IPS-NIHi11 (cell line): ENCODE measurements at places on chromosomes 1 and 21.

DNA sequence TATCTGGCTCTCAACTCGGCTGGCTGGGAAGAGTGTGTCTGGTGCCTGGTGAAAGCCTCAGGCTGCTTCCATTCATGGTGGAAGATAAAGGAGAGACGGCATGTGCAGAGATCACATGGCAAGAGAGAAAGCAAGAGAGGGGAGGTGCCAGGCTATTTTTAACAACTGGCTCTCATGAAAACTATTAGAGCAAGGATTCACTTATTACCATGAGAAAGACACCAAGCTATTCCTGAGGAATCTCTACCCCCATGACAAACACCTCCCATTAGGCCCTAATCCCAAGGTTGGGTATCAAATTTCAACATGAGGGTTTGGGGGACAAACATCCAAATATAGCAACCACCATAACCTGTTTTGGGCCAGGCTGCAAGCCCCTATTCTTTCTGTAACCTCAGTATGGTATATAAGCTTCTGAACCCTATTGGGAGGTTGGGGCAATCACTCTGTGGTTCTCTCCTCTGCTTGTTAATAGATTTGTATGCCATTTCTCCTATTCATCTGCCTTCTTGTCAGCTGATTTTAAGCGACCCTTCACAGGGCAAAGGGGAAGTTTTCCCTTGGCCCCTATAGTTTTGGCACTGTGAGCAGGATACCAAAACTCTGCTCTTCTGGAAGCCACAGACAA, 179.0 kb upstream of the TNR start:
- DNase-seq: peak; percentile 37

DNA sequence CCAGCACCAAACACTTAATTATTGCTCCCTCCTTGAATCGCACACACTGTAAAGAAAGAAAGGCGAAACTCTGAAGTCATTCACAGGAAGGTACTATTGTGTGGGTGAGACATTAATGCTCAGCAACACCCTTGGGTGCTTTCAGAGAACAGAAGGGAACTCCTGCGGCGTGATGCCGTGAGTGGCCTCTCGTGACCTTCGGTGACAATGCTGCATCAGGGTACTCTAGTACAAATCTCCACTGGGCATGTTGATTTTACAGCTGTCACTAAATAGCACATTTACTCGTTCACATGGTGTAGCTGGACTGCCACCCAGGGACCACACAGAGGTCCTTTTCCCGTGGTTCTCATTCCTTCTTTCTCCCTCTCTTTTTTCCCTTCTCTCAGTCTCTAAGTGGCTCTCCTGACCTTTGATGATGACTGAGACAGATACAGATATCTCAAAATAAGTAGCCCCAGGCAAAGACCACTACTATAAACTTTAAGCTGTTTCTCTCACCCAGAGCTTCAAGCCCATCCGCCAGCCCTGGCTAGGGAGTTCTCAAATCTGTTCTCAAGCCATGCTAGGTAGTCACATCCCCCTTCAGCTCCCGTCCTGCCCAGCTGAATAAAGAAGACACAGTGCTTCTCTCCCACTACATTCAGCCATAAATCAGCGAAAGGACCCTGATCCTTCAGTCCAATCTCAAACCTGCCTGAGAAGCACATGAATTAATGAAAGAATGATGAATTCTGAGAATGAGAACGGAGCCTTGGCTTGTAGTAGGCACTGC, 223.4 kb upstream of the FMN2 start:
- no peak for DNase-seq

DNA sequence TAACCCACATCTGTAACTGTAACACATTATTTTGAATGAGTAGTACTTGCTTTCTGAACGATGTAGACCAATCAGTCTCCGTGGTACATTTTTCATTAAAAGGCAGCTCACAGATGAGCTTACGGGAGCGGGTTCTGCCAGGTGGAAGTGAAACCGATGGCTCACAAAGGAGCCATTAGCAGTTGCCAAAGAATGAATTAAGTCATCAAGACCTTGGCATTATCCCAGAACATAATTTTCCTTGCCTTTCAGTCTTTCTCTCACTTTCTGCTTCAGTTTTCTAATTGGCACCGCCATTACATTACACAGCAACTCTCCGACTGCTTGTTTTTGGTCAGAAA, 33.5 kb upstream of the UTS2 start:
- DNase-seq: no peak

- no peak for DNase-seq
Measured at GRCh38 chr1:54167422-54168139, 14.8 kb upstream of the CDCP2 start.

DNA sequence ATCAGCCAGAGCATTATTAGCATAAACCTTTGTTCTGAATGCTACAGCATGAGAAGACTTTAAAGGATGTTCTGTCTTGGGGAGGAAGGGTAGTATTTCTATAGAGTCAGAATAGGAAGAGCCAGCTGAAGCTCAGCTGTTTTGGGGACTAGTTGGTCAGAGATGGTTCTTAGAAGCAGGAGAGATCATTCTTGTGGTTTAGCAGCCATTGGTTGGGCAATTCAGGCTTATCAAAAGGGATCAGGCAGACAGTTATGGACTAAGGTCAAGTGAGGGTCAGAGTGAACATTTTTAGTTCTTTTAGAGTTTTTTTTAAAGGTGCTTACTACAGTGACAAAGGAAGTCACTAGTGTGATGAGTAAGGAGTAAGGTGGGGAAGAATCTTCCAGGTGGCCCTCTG, 245.5 kb downstream of the RPS6KC1 start:
- no peak for DNase-seq

DNA sequence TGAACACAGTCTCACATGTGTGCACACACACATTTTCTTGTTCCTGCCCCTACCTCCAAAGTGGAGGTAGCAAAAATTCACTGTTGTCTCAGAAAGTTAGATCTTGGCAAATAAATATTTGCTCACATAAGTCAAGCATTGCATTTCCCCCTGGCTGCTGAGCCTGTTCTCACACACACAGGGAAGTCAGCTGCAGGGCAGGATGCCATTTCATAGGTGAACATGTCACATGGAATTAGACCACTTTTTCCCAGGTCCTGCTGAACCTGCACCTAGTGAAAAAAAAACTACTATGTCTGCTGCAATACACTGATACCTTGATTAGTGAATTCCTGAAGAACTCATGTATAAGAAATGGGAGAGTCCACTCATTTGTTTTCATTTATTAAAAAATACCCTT, 5.3 kb upstream of the CD55 start:
- DNase-seq: no peak

DNA sequence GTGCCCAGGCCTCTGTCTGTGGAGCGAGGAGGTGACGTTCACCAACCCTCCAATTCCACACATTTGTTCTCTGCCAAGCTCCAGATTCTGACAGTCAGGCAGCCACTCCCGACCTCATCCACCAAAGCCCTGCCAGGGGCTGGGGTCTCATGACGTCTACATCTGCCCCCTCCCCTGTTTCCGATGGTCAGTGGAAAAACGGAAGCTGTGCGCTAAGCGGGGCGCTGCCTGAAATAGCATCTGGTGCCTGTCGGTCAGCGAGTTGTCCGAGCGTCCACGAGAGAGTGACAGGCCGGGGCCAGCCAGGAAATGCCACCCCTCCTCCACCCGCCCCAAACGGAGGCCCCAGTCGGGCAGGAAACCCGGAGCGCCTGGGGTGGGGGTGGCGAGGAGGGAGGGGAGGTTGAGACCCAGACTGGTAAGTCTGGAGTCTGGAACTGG, 3.2 kb upstream of the TAL1 start:
- no peak for DNase-seq

DNA sequence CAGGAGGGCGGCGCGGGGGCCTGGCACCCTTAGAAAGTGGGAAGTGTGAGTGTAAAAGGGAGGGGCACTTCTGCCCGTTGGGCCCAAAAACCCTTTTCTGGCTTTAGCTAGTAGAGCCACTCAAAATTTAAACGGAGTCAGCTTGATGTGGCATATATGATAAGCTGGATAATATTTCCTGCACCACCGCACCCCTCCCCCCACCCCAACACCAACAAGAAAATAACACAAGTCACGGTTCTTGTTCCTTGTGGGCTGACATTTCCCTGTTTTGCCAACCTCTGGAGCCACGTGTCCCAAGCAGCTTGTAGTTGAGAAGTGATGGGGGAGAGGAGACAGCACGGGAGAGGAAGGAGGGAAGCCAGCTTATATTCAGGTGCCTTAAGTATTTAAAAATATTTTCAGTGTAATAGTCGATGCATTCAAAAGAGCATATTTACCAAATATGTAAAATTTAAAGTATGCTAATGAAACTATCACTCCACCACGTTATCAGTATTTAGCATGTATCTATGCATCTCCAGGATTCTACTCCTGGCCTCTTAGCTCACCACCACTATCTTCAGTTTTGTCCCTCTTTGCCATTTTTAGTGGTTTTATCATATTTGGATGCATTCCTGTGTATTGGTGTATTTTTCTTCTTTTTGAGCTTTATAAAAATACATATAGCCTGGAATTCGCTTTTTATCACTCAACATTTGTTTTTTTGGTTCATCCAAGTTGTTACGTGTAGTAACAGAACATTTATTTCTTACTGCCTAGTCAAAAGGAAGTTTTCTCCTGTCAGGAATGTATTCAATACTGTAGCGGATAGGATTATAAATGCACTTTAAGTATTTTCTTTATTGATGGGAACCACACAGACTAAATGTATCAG, 773 bp upstream of the DDX59 start:
- peak; percentile 22 for DNase-seq

DNA sequence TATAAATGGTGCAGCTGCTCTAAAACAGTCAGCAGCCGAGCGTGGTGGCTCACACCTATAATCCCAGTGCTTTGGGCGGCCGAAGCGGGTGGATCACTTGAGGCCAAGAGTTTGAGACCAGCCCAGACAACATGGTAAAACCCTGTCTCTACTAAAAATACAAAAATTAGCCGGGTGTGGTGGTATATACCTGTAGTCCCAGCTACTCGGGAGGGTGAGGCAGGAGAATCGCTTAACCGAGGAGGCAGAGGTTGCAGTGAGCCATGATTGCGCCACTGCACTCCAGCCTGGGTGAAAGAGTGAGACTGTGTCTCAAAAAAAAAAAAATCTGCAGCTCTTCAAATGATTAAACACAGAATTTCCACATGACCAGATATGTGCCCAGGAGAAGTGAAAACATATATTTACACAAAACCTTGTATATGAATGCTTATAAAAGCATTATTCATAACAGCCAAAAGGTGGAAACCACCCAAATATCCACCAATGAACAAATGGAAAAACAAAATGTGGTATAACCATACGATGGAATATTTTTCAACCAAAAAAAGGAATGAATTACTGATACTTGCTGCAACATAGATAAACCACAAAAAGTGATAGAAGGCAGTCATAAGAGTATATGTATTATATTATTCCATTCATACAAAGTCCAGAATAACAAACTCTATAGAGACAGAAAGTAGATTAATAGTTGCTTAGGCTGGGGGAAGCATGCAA, 14.1 kb downstream of the EPS15 start:
- DNase-seq: no peak

DNA sequence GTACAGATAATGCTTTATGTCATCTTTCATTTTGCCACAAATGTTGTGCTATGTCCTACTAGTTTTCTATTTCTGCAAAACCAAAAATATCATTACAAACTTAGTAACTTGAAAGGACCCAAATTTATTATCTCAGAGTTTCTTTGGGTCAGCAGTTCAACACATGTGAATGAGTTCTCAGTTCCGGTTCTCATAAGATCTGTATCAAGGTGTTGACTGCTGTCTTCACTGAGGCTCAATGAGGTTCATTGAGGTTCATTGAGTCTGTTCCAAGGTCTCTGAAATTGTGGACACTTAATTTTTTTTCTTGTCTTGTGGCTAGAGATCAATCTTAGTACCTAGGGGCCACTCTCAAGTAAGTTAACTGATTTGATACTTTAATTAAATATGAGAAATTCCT, 525.1 kb upstream of the BRINP3 start:
- DNase-seq: no peak

GRCh38 chr21:16330082-16330907, 600.5 kb downstream of the USP25 start:
- DNase-seq: peak; percentile 40

DNA sequence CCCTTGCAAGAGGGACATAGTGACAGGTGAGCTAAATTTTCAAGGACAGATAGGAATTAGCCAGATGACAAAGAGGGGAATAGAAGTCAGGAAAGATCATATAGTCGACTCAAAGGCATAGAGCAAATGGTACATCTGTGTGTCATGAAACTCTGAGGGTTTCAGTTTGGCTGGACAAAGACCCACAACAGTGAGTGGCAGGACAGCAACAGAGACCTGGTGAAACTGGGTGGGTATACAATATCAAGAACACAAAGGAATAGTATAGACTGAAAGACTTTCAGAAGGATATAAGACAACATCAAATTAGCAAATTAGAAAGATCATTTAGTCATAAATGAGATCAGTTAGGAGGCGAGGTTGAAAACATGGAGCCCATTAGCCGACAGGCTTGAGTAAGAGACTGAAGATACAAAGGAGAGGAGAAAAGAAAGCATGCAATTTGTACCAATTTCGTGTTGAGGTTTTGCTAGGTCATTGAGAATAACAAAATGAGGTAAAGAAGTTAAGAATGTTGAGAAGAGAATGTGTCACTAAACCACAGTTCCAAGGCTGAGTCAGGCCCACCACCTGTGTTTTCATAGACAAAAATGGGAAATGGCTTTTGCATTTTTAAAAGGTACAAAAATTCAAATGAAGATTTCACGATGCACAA, 213.8 kb downstream of the HHIPL2 start:
- DNase-seq: no peak

GRCh38 chr1:186297439-186298045, 77.5 kb downstream of the TPR start:
- DNase-seq: no peak

- DNase-seq: no peak
Measured at GRCh38 chr21:14916676-14917141, 148.1 kb downstream of the NRIP1 start.

- DNase-seq: no peak
Measured at GRCh38 chr21:16476056-16476825, 746.5 kb downstream of the USP25 start.

GRCh38 chr1:248627971-248628844, 6.7 kb downstream of the OR2T11 start:
- no peak for DNase-seq

DNA sequence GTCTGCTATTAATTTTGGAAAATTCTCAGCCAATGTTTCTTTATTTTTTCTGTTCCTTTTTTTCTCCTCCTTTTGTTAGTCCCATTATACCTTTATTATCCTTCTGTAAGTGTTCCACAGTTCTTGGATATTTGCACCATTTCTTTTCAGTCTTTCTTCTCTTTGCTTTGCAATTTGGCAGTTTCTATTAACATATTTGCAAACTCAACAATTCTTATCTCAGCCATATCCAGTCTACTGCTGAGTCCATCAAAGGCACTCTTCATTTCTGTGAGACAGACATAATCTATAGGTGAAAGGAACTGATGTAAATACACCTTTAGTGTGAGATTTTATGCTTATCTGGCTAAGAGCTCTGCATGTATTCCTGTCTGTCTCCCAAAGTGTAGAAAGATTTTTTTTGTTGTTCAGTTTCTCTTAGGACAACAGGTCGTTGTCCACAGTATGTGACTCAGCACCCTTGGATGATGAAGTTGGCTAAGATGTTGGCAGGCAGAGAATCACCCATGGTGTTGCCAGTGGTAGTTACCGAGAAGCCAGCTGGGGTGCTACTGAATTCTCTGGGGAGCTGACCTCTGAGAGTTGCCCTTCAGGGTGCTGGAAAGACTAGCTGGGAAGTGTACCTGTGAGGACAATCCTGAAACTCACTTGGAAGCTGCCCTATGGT, 38.4 kb downstream of the LEPR start:
- no peak for DNase-seq

GRCh38 chr1:214106375-214106774, 118.6 kb downstream of the PROX1 start:
- no peak for DNase-seq
